ENCODE measurements at places on chromosomes 16 and 17.

GRCh38 chr17:76246080-76247066 lies 6.1 kb upstream of the RNF157 start:
- peak; percentile 90 for DNase-seq

DNA sequence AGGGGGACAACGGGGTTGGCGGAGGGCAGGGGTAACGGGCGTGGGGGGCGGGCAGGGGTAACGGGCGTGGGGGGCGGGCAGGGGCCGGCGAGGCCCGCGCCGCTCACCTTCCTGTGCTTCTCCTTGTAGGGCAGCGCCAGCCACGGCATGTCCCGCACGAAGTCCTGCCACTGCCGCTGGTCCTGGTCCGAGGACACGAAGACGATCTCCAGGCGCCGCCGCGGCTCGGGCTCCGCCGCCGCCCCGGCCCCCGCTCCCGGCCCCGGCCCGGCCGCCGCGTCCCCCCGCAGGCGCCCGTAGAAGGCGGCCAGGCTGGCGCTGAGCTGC lies 401 bp downstream of the NXN start:
- no peak for DNase-seq

DNA sequence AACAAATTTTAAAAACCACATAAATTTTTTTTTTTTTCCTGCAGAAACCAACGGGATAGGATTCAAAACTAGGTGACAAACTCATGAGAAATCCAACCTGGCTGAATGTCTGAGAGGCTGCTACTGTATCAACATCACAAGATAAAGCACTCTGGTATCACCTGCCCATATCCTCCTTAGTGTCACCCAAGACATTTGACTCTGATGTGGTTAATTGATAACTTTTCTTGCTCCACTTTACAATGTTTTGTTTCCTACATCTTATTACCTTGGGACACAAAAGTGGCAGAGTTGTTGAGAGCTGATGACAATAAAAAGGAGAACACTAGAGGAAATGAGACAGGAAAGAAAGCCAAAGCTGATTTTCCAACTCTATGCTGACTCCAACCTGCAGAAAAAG lies 4.0 kb upstream of the FBXL20 start:
- DNase-seq, result no peak

DNA sequence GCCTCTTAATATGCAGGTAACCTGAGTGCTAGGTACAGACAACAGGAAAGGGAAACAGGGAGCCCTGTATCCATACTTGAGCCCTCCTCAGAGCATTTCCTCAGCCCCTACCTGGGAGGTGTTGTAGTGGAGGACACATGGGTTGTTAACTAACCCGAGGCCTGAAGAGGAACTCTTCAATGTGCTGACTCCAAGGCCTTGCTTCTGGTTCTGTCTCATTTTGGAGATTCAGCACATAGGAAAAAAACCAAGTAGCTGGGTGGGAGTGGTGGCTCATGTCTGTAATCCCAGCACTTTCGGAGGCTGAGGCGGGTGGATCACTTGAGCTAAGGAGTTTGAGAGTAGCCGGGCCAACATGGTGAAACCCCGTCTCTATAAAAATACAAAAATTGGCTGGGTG lies 24.8 kb downstream of the SNX11 start:
- no peak for DNase-seq

GRCh38 chr17:4710693-4711634 lies 532 bp downstream of the ARRB2 start:
- peak; percentile 44 for DNase-seq

GRCh38 chr16:1293921-1294656 lies 15.3 kb upstream of the UBE2I start:
- DNase-seq, result no peak

GRCh38 chr16:85422196-85422631 lies 190.9 kb upstream of the GSE1 start:
- DNase-seq, result no peak

DNA sequence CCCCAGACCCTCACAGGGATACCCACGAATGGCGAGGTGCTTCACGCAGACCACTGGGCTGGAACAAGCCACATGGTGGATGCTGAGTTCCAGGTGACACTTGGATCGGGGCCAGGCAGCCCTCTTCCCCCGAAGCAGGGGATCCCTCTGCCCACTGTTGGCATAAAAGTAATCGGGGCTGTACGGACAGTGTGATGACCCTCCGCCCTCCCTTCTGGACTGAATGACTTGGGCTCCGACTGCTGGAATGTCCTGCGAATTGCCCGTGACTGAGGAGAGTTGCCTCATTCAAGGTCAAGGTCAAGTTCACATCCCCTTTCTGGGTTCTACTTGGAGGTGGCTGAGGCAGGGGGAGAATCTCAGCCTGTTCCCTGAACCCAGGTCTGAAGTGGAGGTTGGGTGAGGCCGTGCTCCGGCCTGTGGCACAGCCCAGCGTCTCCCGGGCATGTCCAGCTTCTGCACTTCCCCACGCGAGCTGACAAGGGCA lies 28.5 kb upstream of the CREBBP start:
- DNase-seq, result no peak

DNA sequence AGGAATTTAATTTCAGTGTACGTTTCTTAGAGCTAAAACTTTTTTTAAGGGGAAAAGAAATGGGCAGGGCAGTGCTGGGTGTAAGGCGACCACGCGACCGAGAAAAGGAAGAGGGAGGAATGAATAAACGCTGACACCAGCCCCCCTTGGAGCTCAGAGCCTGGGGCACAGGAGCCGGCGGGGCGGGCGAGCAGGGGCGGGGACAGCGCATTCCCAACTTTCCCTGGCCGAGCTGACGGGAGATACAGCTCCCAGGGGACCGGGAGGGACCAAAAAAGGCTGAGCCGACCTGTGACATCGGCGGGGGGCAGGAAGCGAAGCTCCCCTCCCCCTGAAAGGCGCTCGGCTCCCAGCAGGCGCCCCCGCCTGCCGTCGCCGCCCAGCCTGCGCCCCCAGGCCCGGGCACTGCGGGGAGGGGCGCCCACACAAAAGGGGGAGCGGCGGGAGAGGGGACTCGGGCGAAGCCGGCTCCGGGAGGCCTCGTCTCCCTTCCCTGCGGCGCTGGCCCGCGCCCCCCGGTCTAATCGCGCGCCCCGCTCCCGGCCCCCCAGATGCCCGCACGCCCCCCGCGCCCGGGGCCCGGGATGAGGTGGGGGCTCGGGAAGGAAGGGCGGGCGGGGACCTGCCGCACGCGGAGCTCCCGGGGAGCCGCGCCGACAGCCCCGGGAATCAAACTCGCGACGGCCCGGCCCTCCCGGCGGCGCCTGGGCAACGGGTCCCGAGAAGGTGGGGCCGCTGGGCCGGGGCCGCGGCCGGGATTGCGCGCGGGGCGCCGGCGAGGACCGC lies 622 bp downstream of the CUEDC1 start:
- DNase-seq, result no peak

- no peak for DNase-seq
Observed at GRCh38 chr17:31541559-31541958, 150.1 kb downstream of the RAB11FIP4 start.

DNA sequence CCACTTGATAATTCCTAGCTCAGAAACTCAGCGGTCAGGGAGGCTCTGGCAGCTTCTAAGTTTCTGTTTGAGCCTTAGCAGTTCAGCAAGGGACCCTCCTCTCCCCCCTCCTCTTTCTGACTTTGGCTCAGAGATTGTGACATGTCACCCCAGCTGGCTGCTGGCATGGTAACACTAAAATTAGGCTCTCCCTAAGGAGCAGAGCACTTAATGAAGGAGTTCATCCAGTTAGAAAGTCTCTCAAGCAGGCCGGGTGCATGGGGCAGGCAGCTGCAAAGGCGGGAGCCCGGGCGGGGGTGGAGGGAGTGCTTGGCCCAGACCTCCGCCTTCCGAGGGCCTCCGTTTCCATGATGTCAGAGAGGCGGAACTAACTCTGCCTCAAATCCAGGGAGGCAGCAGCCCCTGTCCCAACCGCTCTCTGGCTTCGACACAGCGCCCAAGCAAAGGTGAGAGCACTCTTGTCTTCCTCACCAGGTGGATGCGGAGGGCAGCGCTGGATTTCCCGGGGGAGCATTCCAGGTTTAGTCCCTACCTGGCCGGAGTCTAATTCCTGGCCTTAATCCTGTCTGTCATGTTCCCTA lies 128.0 kb upstream of the PLCG2 start:
- DNase-seq, result no peak

DNA sequence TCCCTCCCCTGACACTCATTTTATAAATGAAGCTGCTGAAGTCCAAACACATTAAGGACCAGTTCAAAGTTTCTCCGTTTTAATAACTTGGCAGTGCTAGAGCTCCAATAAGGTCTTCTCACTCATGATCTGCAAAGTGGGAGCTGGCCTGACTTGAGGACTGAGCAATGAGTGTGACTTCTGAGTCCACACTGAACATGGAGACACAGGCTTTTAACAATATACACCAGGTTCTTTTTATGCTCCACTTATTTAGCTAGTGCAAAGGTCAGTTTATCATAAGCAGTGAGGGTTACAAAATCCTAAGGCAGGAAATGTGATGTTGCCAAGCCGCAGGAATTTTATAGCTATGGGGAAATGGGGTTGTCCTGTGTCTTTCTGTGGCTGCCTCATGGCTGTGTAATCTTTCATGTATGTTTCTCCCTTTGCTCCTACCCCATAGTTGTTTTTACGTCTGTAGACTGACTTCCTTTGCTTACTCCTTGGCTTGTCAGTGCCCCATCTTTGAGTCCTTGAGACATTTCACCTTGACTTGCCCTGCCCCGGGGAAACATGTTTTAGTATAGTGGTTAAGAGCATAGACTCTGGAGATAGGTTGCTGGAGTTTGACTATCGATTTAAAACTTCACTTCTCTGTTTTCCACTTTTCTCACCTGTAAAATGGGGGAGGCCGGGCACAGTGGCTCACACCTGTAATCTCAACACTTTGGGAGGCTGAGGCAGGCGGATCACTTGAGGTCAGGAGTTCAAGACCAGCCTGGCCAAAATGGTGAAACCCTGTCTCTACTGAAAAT lies 12.2 kb upstream of the MMD start:
- DNase-seq, result no peak

- DNase-seq, result no peak
Observed at GRCh38 chr16:10466861-10467260, 81.0 kb downstream of the ATF7IP2 start.

DNA sequence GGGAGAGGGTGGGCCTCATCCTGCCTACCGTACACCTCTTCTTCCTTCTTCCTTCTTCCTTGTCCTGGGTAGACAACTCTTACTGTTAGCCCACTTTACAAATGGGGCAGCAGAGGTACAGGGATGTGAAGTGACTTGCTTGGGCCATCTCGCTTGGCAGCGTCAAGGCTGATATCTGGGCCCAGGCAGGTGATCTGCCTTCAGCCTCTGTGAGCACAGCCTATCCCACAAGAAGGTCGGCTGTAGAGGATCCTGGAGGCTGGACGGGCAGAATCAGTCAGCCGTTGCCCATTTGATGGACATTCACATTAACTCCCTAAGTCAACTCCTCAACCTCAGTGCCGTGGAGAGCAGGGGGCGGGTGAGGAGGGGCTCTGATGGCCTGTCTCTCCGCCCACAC lies 317.3 kb downstream of the CPPED1 start:
- DNase-seq, result no peak

GRCh38 chr16:80038566-80038965 lies 438.0 kb upstream of the MAF start:
- DNase-seq, result no peak

DNA sequence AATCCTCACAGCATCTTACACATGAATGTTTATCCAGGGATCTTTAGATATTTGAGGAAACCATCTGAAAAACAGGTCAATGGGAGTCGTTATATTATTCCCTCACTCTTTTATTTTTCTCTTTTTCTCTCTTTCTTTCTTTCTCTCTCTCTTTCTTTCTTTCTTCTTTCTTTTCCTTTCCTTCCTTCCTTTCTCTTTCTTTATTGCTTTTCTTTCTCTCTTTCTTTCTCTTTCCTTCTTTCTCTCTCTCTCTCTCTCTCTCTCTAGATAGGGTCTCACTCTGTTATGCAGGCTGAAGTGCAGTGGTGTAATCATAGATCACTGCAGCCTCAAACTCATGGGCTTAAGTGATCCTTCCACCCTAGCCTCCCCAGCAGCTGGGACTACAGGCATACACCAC lies 20.3 kb upstream of the OR4D1 start:
- DNase-seq, result no peak

DNA sequence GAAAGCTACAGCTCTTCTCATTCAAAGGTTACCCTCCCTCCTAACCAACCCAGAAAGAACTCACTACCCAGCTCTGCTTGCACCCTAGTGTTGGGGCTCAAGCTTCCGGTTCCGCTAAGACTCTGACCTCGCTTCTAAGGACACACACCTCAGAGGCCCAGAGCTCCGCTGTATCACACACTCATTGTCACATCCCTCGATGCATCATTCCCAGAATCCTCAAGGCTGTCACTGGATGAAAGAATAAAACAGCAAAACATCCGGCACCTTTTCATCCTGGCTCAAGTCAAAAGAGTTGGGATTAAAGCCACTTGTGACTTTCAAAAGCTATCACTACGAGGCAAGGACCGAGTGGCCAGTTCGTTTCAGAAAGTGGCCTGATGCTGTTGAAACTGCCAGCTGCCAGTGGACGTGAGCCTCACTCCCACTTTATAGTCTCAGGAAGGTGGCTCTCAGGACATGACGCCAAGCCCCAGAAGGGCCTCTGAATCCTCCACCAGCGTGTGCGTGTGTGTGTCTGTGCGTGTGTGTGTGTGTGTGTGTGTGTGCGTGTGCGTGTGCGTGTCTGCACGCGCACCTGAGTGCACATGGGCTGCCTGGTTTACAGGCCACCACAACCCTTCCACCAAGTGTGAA lies 29.0 kb downstream of the ZFHX3 start:
- no peak for DNase-seq

DNA sequence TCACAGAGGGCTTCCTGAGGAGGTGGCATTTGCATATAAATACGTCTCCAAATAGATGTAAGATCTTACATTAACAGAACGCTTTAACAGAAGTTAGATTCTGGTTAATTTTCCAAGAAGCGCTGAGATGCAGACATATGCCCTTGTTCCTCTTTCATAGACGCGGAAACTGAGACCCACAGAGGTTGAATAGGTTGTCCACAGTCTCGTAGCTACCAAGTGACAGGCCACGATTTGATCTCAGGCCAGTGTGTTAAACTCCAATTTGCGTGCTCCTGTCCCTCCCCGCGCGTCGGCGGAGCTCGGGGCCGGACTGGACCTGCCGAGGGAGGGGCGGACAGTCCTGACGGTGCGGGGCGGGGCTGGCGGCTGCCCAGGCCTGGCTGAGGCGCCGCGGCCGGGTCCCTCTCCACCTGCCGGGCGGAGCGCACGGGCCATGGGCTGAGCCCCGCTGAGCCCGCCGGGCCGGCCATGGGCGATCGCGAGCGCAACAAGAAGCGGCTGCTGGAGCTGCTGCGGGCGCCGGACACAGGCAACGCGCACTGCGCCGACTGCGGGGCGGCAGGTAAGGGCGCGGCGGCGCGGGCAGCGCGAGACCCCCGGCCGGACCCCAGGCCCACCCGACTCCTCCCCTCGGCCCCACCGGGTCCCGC lies at the start of gene ADAP2:
TSS of gene ADAP2 (plus strand) at position 402 of the 653 bp plus-strand sequence. CDS start at position 472, 70 bp downstream.
- peak; percentile 78 for DNase-seq

GRCh38 chr16:11634312-11634711 lies 33.9 kb upstream of the SNN start:
- no peak for DNase-seq

- DNase-seq, result no peak
Observed at GRCh38 chr16:10242097-10242496, 59.9 kb upstream of the GRIN2A start.

- DNase-seq, result no peak
Observed at GRCh38 chr16:89562939-89563338, 2.5 kb downstream of the RPL13 start.
